ENCODE measurements at places on chromosomes 16 and 17.

DNA sequence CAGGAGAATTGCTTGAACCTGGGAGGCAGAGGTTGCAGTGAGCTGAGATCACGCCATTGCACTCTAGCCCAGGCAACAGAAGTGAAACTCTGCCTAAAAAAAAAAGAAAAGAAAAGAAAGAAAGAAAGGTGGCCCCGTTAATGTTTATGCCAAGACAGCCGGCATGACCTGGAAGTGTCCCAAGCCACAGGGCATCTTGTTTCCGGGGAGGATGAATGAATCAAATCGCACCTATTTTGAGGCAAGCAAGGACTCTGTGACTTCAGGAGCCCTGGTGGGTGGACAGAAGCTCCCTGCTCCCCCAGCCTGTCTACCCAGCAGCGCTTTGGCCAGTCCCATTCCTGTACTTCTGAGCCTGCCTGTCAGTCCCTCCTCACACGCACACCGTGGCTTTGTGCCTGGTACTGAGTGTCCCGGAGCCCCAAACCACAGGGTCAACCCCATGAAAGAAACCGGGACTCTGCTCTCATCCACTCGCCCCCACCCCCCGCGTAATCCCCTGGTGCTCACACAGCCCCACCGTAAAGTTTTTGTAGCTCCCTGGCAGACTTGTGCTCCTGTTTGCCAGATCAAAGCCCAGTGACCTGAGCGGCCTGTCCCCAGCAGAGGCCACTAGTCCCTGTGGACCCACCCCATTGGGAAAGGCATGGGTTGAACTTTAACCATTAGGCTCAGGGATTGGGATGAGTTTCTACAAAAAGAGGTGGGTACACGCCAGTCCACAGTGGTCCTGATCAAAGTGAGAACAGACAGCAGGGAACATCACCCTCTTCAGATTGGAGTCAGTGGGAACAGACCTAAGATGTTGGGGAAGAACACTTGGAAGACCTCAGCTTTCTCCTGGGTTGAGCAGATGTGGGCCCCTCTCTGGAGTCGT is 19.3 kb downstream of the CD2BP2 start:
- peak; percentile 77 for DNase-seq

DNA sequence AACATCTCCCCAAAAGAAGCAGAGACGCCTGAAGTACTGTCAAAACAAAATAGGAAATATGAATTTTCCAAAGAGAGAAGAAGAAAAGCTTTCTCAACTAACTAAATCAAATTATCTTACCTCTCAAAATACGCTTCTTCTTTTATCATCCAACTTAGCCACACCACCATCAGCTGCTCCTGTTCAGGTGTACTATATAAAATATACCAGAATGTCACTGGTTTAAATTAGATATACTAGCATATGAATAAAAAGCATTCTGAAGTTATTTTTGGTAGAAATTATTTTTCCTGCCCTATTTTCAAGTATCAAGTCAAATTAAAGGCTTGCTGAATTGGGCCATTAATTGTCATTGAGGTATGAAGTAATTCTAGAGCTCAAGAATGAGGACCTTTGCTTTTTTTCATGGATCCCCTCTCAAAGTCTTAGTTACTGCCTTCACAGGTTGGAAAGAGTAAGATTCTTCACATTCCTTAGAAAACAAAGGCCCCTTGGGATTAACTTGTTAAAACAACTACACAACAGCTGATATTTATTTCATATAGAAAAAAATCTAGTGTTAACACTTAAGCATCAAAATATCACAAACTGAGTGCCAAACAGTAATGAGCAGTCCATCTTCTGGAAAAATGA is 30.1 kb downstream of the INTS2 start:
- DNase-seq = no peak

DNA sequence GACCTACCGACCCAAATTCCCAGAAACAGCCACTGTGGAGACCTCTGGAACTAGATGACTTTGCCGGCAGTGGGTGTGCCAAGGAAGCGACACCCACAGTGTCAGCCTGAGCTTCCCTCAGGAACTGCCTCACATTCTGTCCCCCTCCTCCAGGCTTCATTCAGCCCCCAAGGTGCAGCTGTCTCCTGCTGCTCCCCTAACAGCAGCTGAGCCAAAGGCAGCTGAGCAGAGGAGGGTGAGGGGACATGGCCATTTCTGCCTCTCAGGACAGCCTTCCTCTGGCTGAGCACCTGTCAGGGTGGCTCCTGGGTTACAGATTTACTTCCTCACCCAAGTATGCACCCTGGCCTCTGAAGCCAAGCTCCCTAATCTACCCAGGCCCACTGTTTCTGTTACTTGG is 22.1 kb upstream of the MTMR4 start:
- no peak for DNase-seq

- peak; percentile 37 for DNase-seq
Observed at GRCh38 chr17:32546031-32546444, 59.2 kb downstream of the CDK5R1 start.

GRCh38 chr16:10519929-10520868 is 60.2 kb downstream of the EMP2 start:
- DNase-seq = no peak

GRCh38 chr17:17134051-17134956 is 71.8 kb downstream of the PLD6 start:
- DNase-seq = no peak

DNA sequence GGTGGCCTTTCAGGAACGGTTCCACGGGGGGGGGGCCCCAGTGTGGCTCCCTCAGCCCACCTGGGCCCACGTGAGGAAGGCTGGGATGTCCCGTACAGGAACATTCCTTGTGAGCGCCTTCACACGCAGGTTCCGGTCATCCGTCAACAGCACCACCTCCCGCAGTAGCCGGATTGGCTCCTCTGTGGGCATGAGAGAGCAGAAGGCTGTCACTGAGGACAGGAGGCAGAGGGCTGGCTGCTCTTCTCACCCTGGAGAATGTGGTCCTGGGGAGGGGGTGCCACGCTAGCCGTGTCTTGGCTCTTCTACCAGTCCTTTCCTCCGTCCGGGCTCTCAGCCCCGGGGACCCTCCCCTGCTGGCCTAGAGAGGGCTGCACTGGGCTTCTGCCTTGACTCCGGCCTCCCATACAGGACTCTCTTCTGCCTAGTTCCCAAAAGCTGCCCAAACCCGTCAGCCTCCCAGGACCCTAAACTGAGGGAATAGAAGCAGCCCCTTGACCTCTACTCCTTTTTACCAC is 6.6 kb downstream of the HIC1 start:
- no peak for DNase-seq

DNA sequence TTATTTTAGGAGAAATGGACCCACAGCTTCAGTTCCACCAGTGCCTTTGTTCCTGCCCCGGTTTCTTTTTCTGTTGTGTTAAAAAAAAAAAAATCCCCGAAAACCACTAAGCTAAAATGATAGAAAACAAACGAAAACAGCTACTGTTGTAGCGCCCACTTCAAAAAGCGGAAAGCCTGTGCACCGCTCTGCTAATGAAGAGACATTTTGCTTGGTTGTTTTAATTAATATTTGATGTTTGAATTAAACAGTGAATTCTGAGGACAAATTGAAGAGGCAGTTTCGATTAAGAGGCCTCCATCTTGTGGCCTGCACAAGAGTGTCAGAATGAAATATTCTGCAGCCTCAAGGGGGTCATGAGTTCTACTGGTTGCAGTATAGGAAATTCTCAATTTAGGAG is 186.7 kb downstream of the RPTOR start:
- DNase-seq = no peak
